Smooth muscle cell of the coronary artery (primary cell): ENCODE measurements at places on chromosomes 4 and X. TPM values are rescaled to one million over a fixed set of nuclear protein-coding genes. Genes with fewer than 3 reads are reported as not detected.

Gene POU4F2
- total RNA-seq: not detected in 2 replicates

Gene GRIA3
- 2.5 and 31.9 TPM in 2 replicates for total RNA-seq

Gene ZDHHC15
- total RNA-seq: 0.23 and 0.38 TPM in 2 replicates

Gene MSN
- 124 and 244 TPM in 2 replicates for total RNA-seq

Gene RHOH
- total RNA-seq: not detected in 2 replicates
